COR-L47 (cell line): ENCODE measurements at places on chromosomes 2 and 18.

DNA sequence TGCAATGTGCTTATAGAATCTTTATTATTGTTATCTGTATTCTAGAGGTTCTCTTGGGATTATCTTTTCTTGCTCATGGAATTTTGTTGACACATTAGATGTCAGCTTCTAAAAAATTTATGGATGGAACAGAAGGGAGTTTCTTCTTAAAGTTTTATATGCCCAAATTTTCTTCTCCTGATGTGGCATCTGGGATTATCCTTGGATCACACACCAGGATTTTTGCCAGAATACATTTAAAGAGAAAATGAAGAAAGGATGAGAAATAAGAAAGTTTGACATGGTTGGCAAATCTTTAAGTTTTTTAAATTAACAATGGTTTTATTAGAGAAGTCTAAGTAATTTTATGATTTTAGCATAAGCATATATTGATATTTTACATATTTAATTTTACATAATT, 706.7 kb upstream of the TMEFF2 start:
- no peak for DNase-seq

- no peak for DNase-seq
These were observed 118.4 kb downstream of the INO80D start for GRCh38 chr2:205967391-205968075.

- DNase-seq, result peak; percentile 11
These were observed 70.3 kb upstream of the PELI1 start for GRCh38 chr2:64214281-64215115.

DNA sequence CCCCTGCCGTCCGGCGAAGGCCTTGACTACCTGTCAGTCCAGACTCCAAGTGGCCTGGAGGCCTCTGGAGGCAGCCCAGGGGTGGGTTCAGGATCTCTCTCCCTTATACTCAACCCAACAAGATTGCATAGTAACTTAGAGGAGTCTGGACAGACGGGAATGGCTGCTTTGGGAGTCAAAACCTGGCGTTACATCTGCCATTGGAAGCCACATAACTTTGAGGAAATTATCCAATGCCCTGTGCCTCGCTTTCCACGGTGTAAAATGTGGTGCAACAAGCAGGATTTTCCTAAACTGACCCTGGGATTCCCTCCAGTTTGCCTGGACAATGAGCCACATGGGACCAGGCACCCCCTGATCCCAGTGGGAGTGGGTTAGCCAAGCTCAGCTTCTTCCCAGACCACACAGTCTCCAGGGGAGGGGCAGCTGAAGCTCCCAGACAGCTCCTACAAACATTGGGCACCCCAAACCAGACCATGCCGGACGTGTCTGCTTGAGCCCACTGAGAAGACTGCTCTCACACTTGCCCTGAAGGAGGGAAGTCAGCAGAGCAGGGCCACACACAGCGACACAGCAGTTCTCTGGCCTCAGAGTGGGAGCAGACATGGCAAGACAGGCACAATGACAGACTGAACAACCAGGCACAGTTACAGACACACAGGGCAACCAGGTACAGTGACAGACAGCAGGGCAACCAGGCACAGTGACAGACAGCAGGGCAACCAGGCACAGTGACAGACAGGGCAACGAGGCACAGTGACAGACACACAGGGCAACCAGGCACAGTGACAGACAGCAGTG, 65.6 kb upstream of the RAB6C start:
- no peak for DNase-seq

GRCh38 chr2:10875126-10875525, 36.6 kb upstream of the KCNF1 start:
- DNase-seq, result no peak

GRCh38 chr18:25055076-25055475, 296.9 kb downstream of the ZNF521 start:
- no peak for DNase-seq

- no peak for DNase-seq
These were observed 4.7 kb upstream of the IL36G start for GRCh38 chr2:112973156-112973555.

DNA sequence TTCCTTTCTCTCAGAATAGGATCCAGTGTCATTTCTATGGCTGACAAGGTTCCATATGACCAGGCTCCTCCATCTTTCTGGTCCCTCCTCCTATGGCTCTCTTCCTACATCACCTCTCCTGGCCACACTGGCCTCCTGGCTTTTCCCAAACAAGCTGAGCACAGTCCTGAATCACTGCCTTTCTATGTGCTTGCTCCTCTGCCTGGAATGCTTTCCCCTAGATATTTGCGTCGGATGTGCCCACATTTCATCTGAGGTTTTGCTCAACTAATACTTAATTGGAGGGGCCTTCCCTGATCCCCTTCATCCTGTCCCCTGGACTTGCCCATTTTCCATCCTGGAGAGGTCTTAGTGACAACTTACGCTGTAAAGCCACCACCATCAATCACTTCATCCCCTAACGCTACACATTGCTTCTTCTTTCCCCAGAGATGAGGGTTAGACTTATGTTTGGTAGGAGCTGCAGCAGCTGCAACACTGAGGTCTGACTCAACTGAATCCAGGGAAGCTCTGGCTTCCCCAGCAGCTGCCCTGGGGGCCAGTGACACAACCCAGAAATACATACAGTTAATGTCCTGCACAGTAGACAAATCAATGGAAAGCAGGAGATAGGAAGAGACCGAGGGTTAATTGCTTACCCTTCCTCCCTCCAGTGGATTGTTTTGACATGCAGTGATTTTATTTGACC, 42.9 kb downstream of the QPCT start:
- no peak for DNase-seq

GRCh38 chr2:2107627-2108026, 223.4 kb downstream of the MYT1L start:
- DNase-seq, result no peak

- DNase-seq, result no peak
These were observed 73.7 kb downstream of the NCAPH start for GRCh38 chr2:96409081-96409819.

GRCh38 chr2:119449521-119449920, 17.9 kb downstream of the TMEM37 start:
- DNase-seq, result peak; percentile 61

DNA sequence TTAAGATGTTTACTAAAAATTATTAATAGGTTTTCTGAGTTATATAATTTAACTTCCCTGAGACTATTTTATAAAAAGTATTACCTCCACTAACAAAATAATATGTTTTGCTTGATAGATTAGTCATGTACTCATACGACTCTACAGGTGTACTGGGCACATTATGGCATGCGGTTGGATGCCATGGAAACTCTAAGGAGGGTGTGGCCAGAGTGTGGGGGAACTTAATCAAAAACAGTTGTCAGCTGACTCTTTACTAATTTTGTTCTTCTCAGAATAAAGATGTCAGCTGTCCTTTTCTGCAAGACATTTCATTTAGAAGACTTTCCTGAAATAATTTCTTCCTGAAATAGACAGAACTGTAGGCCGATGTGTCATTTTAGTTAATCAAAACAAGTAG, 228.3 kb upstream of the SIX3 start:
- DNase-seq, result no peak
